ENCODE measurements at places on chromosomes 2 and 18.

GRCh38 chr2:238704471-238705225 is 143.2 kb upstream of the TWIST2 start:
- no peak for DNase-seq

- DNase-seq: no peak
These were observed 80.7 kb downstream of the EML4 start for GRCh38 chr2:42249887-42250286.

- no peak for DNase-seq
These were observed 179.5 kb upstream of the TWIST2 start for GRCh38 chr2:238668426-238668825.

- peak; percentile 91 for DNase-seq
These were observed 109.0 kb upstream of the SLC35G4 start for GRCh38 chr18:11500153-11501122.

- no peak for DNase-seq
These were observed 238.3 kb downstream of the PRKCE start for GRCh38 chr2:45889620-45890370.

DNA sequence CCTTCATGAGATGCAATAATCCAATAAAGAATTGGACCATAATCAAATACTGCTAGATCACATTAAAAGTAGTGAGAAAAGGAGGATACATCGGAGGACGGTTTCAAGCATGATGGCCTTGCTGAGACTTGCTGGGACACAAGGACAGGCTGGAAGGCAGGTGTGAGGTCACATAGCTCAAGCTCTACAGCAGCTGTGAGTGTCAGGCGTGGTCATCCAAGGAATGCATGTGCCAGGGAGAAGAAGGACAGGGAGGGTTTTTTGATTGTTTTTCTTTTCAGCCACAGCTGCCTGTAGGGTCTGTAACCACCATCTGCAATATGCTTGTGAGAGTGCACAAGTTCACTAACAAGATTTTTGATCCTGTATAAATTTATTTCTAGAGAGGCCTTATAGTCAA is 57.6 kb downstream of the BMP10 start:
- DNase-seq: no peak

GRCh38 chr2:47867205-47867604 is 39.1 kb downstream of the FBXO11 start:
- peak; percentile 70 for DNase-seq

GRCh38 chr2:203909974-203910373 is 26.6 kb upstream of the ICOS start:
- peak; percentile 38 for DNase-seq

DNA sequence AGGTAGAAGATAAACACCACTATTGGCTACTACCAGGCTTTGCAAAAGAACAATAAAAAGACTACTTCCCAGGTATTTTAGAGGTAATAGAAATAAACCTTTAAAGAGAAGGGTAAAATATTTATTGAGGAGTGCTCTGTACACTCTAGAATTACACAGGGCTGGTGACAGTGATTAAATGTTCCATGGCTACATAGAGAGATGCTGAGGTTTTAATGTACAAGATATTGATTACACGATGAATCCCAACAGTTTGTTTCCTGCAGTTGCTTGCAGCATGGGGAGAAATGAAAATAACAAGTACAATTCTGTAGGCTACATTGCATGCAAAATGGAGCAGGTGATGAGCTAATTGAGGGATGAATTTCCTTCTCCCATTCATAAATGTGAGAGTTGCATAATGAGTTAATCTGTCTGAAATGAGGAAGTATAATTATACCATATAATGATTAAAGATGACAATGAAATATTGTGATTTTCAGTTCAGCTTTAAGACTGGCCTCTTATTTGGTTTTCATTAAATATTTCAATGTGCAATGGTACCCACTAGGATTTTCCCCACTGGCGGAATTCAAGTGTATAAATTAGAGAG is 266.1 kb downstream of the SOCS6 start:
- DNase-seq: no peak

DNA sequence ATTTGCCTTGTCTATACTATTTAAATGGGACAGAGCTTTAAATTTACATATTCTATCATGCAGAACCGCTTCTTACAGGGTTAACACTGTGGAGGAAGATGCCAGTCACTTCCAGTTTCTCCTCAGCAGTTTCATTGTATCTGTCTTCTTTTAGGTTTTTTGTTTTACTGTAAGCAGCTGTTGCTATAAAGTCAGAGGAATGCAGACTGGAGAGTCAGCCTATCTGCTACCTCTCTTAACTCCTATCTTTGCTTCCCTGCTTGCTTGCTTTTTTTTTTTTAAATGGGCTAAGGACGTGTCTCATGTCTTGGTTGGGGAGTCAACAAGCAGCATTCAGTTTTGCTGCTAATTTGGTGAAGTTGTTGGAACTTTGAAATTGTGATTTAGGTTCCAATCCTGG is 8.9 kb downstream of the EPC2 start:
- DNase-seq: no peak

- DNase-seq: no peak
These were observed 520.1 kb upstream of the PKDCC start for GRCh38 chr2:41527525-41528323.

DNA sequence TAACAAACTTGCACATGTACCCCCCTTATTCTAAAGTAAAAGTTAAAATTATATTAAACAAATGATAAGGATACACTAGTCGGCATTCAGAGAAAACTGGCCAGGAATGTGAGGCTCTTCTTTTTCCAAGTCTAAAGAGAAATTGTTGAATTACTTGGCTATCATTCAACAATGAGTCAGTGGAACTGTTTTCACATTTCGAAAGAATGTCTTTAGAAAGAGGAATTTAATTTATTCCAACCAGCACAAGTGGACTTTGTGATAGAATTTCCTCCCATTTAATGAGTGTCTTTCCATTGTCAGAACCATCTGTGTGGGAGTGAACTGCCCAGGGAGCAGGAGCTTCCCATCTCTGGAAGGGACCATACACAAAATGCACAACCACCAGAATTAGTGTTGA is 792.2 kb downstream of the EPHA4 start:
- DNase-seq: peak; percentile 51

GRCh38 chr2:128380061-128380889 is 61.6 kb upstream of the HS6ST1 start:
- no peak for DNase-seq

GRCh38 chr2:143852759-143853158 is 667.2 kb downstream of the ZEB2 start:
- no peak for DNase-seq

- DNase-seq: no peak
These were observed 140.4 kb downstream of the RBMS1 start for GRCh38 chr2:160353166-160353565.

DNA sequence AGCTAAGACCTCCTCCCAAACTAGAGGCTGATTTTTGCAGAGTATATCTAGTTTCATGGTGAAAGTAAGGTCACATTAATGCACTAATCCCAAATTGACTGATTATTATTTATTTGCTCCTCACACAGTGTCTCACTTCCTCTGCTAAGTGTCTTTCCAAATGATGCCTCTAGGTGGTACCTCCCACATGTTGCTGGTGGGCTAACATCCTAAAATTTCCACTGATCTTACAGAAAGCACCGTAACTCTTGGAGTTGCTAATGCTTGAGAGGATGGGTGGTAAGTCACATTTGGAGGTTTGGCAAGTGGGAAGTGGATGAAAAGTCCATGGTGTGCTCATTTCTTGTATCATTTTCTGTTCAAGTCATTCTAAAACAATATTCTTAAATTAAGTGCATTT is 428.7 kb upstream of the GYPC start:
- DNase-seq: no peak

- peak; percentile 32 for DNase-seq
These were observed 4.7 kb upstream of the ITSN2 start for GRCh38 chr2:24365051-24365450.

DNA sequence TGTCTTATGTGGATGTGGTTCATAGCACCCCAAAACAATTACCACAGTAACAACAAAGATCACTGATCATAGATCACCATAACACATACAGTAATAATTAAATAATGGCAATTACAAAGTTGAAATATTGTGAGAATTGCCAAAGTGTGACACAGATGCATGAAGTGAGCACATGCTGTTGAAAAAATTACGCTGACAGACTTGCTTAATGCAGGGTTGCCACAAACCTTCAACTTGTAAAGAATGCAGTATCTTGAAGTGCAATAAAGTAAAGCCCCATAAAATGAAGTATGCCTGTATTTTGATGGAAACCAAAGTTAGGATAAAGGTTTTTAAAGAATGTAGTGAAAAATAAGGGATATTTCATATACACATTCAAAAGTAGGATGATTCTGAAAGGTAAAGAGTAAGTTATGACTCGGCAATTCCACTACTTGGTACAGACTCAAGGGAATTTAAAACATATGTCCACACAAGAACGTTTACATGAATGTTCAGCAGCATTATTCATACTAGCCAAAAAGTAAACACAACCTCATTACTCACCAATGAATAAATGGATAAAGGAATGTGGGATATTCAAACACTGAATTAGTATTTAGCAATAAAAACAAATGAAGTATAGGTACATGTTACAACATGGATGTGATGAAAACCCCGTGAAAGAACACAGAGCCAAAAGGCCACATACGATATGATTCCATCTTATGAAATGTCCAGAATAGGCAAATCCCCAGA is 61.6 kb downstream of the SCN9A start:
- peak; percentile 13 for DNase-seq

- no peak for DNase-seq
These were observed 48.8 kb downstream of the SPP2 start for GRCh38 chr2:234099266-234099665.

DNA sequence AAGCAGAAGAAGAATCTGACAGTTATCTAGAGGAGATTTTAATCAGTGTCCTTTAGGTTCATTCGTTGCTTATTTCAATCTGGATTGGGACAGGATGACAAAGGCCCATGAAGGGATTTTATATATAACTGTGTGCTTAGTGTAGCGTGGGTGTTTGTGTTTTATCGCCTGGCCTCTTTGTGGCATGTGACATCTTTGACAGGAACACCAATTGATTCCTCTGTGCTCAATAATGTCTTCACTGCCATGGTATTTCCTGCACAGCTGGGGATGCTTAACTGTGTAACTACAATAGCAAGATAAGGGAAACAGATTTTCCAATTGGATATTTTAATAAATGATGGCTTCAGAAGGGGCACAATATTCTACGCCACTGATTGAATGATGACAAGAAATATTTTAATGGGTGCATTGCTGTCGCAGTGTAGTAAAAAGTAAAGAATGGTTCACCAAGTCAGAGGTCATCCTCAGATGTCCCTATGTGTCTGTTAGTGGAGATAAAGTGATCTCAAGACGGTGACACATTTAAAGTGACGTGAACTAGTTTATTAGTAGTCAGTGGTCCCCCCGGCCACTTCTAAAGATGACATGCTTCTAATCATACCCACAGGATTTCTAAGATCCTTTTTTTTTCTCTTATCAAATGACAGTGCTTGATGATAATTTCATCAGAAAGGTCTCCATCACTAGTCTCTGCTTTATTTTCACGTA is 160.4 kb downstream of the AGAP1 start:
- DNase-seq: no peak

- DNase-seq: no peak
These were observed 39.1 kb downstream of the TMEFF2 start for GRCh38 chr2:192155511-192156118.

GRCh38 chr18:48813321-48813720 is 137.4 kb downstream of the SMAD7 start:
- DNase-seq: no peak

- no peak for DNase-seq
These were observed 17.4 kb upstream of the SNORC start for GRCh38 chr2:232852676-232853075.

- DNase-seq: no peak
These were observed 1320.6 kb upstream of the CELF4 start for GRCh38 chr18:38886235-38886634.

DNA sequence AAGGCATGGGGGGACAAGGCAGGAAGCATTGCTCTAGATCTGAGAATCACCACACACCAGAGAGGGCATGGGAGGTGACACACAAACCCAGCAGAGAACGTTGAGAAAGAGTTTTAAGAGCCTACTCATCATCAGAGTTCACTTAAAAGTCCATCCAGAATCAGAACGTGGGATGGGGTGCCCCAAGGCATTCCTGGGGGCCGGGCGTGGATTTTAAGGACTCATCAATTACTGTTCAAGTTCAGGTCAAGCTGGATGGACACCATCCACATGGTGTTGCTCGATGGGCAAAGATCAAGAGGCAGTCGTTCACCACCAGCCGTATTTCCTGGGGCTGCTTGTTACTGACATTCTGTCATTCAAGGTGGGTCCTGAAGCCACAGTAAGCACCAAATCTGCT is 34.9 kb downstream of the BCL11A start:
- DNase-seq: no peak

DNA sequence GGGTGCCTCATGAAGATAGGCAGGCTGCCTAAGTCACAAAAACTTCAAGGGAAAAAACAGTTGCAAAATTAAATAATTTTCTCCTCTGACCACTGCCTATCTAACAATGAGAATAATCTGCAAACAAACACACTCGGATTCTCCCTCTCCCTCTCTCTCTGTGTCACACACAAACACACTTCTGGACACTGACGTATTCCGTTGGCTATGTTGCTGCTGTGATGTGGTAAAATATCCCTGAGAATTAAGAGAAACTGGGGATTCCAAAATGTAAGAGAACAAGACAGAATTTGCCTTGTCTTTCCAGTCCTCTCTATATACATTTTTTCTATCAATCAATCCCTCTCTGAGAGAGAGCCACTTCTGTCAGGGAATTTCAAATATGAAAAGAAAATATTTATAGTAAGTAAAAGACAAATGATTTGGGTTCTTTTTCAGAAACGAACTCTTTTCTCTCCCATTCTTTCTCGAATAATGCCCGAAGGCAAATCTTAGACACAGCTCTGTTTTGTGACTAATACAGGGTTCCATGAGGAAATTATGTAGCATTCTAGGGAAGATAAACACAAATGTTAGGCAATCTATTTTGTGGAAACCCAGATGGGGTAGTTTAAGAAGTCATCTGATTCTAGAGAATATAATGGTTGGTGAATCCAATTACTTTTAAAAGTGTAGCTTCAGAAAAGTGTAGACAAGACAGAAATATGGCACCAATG is 310.3 kb upstream of the CYP26B1 start:
- peak; percentile 16 for DNase-seq

GRCh38 chr18:58756148-58756547 is 84.9 kb downstream of the MALT1 start:
- no peak for DNase-seq

- DNase-seq: no peak
These were observed 145.6 kb downstream of the HDAC4 start for GRCh38 chr2:239255218-239255617.

DNA sequence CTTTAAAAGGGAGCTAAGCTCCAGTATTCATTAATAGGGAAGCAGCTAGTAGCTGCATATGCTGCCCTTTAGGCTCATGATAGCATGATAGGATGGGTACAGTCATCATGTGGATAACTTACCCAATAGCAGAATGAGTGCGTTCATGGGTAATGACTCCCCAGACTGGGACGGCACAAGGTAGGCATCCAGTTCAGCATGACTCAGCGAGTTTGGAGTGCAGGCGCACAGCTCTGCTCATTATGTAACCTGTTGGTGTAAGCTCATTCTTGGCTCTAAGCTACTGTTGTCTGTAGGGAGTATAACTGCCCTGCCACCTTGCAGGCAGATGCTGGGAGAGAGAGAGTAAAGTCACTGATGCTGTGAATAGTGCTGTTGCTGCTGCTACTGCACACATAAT is 209.2 kb upstream of the SYT4 start:
- no peak for DNase-seq
